Karpas-422 (cell line): ENCODE measurements at places on chromosomes 6 and 20. TPM values are rescaled to one million over a fixed set of nuclear protein-coding genes. Genes with fewer than 3 reads are reported as not detected.

The MBOAT1 gene
- total RNA-seq = not detected in 2 replicates

The GNMT gene
- total RNA-seq = 0.48 and 0.76 TPM in 2 replicates

The COL19A1 gene
- total RNA-seq = not detected in 2 replicates

The MCCD1 gene
- total RNA-seq = not detected in 2 replicates

The DDR1 gene
- total RNA-seq = 0.15 and 0.25 TPM in 2 replicates

The MAFB gene
- not detected in 2 replicates for total RNA-seq

The COMMD7 gene
- 16.7 and 20.5 TPM in 2 replicates for total RNA-seq

The CCN5 gene
- not detected in 2 replicates for total RNA-seq

The GGTLC1 gene
- not detected in 2 replicates for total RNA-seq

The GPX5 gene
- total RNA-seq = not detected in 2 replicates

The FAM209B gene
- total RNA-seq = 0.60 TPM in 1 of 2 replicates, not detected in the other

GRCh38 chr20:10157549-10157948 lies 61.1 kb upstream of the SNAP25 start:
- no peak for DNase-seq

- DNase-seq = no peak
Observed at GRCh38 chr20:50491926-50492634, 18.1 kb upstream of the PTPN1 start.

DNA sequence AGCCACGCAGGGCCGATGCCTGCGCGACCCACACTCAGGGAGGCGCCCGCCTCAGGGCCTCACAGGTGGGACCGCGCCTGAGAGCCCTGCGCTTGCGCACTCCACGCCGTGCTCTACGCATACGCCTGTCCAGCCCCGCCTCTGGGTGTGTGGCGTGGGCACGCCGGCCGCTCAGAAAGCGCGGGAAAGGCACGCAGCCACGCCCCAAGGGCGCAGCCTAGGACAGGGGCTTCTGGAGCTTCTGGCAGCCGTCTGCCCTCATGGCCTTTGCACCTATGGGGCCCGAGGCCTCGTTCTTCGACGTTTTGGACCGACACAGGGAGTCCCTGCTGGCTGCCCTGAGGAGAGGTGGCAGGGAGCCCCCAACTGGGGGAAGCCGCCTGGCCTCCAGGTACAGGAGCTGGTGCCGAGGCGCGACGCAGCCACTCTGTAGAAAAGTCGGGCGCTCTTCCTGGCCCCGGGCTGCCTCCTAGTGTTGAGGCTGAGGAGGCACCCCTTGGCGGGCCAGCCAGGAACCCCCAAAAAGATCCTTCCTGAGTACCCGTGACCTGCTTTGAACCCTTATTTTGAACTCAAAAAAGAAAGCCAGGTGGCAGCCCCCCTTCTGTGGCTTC lies at the start of gene SPO11:
SPO11 (plus strand) TSS at position 196 of the 614 bp plus-strand sequence; CDS start at position 261, 65 bp downstream.
- DNase-seq = peak; percentile 92

DNA sequence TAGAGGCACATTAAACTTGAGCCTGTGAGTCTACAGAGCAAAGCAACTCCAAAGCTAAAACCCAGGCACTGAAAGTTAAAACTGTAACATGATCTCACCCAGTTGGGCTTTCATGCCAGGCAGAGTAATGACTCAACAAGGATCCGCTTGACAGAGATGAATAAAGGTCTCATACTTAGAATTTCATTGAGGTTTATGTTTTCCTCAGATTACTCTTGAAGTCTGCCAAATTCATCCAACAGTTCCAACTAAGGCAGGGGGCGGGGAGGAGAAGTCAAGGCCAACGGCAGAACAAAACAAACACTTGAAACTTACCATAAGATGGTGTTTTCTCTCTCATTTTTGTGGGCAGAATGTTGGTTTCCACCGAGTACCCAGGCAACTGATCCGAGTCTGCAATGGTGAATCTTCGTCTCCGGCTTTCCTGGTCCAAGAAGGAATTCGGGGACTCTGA lies 54.0 kb upstream of the IPCEF1 start:
- peak; percentile 50 for DNase-seq

DNA sequence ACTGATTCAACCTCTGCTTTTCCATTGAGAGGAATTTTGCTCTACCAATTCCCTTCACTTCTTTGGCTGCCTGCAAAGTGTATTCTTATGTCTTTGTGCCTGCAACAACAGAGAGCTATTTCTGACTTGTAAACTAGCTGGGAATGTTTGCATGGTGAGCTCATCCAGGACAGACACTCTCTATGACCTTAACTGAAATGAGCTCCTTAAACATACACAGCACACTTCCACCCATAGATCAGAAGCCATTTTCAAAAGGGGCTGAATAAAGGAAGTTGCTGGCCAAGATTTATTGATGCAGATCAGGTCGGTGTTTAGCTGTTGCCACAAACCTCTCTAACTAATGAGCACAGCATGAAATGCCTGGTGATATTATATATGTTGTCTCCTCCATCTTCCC lies 377.7 kb downstream of the BTBD9 start:
- no peak for DNase-seq

- DNase-seq = no peak
Observed at GRCh38 chr6:170049641-170050561, 241.0 kb downstream of the DLL1 start.

- no peak for DNase-seq
Observed at GRCh38 chr6:157434349-157435033, 53.5 kb downstream of the ZDHHC14 start.

GRCh38 chr6:44800171-44800783 lies 412.8 kb downstream of the CDC5L start:
- DNase-seq = no peak

GRCh38 chr6:101640131-101640530 lies 246.6 kb downstream of the GRIK2 start:
- no peak for DNase-seq

DNA sequence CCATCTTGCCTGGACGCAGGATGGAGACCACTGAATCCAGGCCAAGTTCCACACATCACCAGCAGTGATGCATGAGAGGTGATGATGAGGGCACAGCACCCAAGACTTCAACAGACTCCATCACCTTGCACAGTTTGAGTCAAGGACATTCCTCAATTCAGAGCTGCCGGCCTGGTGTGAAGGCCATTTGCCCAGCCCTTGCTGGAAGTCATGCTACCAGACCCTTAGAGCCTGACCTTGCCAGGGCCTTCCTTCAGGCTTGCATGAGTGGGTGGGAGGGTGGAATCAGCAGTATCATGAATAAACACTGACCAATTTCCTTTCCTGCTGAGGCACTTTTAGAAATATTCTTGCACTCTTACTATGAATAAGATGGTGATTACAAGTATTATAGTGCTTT lies 130.2 kb upstream of the SSTR4 start:
- DNase-seq = no peak

GRCh38 chr20:58161192-58161591 lies 67.3 kb downstream of the ANKRD60 start:
- no peak for DNase-seq

GRCh38 chr6:117956386-117956785 lies 49.3 kb downstream of the SLC35F1 start:
- no peak for DNase-seq

DNA sequence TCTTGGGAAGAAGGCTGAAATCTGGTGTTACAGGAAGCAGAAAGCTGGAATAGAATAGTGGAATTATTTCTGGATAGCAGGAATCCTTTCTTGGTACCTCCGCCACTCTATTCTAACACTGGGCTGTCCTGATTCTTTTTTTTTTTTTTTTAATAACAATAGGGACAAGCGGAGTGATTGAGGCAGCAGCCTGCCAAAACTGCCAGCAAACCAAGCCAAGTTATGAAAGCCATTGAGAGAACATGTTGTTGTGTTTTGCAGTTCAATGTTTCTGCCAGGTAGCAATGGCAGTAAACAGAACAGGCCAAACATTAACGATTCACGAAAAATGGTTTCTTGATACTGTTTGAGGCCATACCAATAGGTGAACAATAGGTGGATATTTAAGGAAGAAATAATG lies 47.1 kb downstream of the SLC26A8 start:
- DNase-seq = no peak

GRCh38 chr6:504446-504980 lies 113.0 kb downstream of the IRF4 start:
- DNase-seq = no peak

GRCh38 chr6:75431379-75431778 lies 62.2 kb downstream of the FILIP1 start:
- DNase-seq = no peak

- no peak for DNase-seq
Observed at GRCh38 chr20:24701668-24702067, 232.2 kb downstream of the SYNDIG1 start.

- no peak for DNase-seq
Observed at GRCh38 chr6:35291491-35291890, 6.1 kb upstream of the DEF6 start.

GRCh38 chr6:152975204-152975915 lies 7.5 kb downstream of the FBXO5 start:
- no peak for DNase-seq

DNA sequence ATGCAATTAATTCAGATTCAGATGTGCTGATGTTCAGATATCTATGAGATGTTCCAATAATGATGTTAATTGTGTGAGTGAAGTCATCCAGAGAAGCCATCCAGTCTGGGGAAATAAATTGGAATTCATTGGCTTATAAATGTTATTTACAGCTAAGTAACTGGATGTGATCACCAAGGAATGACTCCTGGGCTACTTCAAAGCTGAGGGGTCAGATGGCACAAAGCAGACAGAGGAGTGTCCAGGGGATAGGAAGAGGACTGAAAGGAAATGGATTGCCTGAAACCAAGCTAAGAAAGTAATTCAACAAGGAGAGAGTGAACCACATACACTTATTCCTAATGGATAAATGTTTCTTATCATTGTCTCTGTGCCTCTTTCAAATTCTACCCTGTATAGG lies 4.5 kb upstream of the MLIP start:
- DNase-seq = no peak

- DNase-seq = no peak
Observed at GRCh38 chr6:139583420-139583819, 209.0 kb upstream of the CITED2 start.

GRCh38 chr20:41671143-41671542 lies 53.0 kb upstream of the CHD6 start:
- no peak for DNase-seq

DNA sequence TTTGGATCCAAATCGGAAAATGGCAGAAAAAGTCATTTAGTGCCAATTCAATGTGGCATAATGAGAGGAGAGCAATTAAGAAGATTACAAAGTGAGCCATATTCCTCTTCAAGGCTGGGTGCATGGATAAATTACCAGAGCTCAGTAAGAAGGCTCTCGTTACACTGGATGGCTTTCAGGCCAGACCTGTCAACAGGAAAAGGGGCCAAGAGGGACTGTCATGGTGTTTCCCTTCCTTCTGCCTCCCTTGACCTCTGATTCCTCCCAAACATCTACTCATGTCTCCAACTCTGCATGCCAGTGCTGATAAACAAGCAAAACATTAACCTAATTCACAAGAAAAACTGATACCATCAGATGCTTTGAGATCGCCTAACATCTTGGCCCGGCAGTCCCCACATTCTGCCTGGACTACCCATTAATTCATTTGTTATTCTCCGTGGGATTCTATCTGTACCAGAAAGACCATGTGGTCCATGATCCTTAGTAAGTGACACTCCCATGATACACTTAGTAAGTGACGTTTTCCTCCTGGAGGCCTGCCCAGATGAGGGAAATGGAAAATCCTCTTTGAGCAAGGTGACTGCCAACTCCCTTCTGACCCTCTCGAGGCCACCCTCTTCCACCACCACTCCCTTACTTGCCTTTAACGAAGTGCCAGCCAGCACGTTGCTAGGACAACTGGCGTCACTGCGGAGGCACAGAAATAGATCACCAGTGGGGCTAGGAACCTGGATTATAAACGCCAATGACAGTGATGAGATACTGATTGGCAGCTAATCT lies 239.2 kb downstream of the GMPR start:
- DNase-seq = no peak

DNA sequence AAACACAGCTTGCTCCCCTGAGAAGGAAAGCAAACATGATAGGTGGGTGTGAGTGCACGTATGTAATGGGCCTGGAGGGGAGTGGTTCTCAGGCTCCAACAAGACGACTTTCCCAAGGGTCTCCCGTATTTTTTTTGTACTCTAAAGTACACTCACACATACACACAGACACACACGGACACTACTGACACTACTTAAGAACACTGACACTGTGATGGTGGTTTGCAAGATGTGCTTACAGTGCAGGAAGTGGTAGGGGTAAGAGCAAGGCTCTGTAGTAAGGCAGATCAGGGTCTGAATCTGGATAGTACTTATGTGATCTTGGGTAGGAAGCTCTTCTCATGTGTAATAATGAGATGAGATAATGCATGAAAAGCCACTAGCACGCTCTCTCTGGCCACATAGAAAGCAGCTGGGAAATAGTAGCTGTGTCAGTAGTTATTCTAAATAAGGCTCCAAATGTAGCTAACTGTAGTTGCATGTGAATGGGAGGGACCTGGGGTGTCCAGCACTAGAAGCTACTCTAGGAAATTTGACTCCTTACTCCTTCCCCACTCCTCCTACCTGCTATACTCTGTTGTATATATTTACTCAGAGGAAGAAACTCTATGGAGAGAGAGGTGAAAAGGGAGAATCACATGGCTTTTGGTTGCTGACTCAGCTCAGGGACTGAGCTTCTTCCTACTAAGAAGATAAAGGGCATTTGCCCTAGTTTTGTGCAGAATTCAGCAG lies 8.4 kb upstream of the ZBTB24 start:
- peak; percentile 48 for DNase-seq

DNA sequence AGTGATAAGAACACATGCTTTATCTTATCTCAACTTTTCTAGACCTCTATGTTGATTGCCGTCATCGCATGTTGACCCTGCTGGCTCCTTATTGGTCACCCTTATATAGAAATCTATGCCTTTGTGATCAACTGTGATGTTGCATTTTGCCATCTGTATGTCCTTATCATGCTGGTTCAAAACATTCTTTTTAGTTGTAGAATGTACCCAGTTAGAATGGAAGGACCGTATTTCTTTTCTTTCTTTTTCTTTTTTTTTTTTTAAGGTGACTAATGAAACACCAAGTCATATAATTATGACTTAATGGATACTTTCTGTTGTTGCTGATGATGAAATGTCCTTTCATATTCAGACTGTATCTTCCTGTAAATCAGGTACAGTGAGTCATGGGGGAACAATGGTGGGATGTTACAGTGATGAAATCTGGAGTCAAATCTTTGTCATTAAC lies 145.9 kb upstream of the CITED2 start:
- no peak for DNase-seq

DNA sequence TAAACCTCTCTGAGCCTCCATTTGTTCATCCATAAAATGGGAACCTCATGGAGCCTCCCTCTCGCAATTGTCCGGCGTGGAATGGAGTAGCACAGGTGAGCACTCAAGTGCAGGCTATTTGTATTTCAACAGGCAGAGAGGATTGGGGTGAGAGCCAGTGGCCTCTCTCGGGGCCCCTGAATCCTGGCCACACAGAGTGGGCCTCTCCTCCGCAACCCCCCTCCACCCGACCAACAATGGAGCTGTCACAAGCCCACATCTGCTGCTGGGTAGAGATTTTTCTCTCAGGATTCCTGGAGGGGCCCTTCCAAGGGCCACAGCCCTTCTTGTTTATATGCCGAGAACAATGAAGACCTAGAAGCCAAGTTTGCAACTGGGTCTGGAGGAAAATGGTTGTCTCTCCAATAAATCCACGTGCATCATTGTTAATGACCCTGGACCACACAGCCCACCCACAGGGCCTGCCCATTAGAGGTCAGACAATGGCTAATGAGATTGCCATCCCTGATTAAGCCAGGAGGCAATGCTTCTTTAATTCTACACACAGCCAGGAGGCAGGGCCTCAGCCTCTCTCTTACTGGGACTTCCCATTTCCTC lies 233.0 kb downstream of the ANKRD60 start:
- DNase-seq = no peak

- no peak for DNase-seq
Observed at GRCh38 chr20:9490161-9490560, 24.2 kb upstream of the LAMP5 start.
